Activated CD8-positive, alpha-beta T cell treated with anti-CD3 and anti-CD28 coated beads, Interleukin-2, amount 10 ng/mL, durations not matched to agents 7 days and 5 days (primary cell): ENCODE measurements at places on chromosomes 1 and 21. TPM values are rescaled to one million over a fixed set of nuclear protein-coding genes. Genes with fewer than 3 reads are reported as not detected.
A peak's percentile ranks its signal among the peaks of the same experiment; 100 is the strongest.

DNA sequence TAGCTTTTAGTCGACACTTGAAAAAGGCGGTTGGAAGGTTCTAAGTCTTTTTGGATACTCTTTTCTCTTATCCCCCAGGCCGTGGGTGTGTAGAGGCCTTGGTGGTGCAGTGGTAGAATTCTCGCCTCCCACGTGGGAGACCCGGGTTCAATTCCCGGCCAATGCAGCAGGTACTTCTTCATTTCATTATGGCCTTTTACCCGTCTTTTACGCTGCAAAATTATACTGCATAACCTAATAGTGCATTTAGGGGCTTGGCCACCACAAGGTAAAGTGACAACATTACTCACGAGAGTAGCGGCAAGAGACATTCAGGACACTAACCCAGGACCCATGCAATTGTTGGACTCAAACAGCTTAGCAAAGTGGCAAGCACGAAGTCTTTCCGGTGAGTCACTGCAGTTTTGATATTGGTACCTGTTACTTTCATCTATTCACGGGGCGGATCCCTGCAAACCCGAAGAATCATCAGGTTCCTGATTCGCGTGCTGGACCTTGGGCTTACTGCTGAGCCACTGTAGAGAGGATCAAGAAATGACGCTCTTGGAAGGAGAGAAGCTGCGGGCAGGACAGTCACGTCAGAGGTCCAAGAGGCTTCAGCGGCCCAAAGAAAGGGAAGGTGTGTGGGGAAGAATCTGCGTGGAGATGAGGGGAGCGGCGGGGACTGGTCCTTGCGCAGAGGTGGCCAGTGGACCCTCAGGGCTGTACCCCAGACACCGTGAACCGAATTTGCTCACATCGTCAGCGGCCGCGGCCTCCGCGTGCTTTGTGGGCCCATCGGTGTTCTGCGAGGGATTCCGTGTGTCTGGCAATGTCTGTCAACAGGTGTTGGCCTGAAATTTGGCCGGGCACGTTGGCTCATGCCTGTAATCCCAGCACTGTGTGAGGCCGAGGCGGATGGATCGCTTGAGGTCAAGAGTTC, 12.9 kb upstream of the RNU1-4 start:
- peak; percentile 45 for DNase-seq

The FAM151A gene
- not detected for total RNA-seq

GRCh38 chr1:234725177-234726132, 115.5 kb upstream of the IRF2BP2 start:
- DNase-seq, result peak; percentile 79

GRCh38 chr1:53286955-53287354, 40.9 kb downstream of the LRP8 start:
- DNase-seq, result no peak

GRCh38 chr1:193726722-193727121, 540.3 kb upstream of the B3GALT2 start:
- DNase-seq, result no peak

DNA sequence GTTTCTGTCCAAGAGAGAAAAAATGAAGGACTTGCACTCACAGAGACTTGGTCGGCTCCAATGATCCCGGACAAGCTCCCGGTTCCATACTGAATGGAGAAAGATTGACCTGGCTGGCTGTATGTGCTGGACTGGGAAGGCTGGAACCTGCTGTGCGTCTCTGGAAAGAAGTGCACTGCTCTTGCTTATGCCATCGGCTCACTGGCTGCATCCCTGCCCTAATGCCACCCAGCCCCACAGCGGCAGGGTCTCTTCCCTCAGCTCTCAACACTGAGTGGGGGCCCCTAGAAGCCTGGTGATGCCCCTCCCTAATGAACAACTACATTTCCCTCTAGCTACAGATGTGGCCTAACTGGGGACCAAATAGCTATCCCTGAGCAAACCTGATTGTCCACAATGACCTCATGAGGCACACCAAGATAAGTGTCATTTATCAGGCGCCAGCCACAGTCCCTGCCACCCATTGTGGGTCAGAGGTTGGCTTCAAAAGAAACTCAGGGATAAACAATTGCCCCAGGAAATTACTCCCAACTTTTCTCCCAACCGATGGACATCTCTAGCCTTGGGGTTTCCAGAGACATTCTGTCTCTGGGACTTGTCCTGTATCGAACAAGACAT, 2.6 kb downstream of the CTSE start:
- no peak for DNase-seq

- no peak for DNase-seq
These were observed 19.8 kb downstream of the ATP6V1G3 start for GRCh38 chr1:198520524-198521254.

DNA sequence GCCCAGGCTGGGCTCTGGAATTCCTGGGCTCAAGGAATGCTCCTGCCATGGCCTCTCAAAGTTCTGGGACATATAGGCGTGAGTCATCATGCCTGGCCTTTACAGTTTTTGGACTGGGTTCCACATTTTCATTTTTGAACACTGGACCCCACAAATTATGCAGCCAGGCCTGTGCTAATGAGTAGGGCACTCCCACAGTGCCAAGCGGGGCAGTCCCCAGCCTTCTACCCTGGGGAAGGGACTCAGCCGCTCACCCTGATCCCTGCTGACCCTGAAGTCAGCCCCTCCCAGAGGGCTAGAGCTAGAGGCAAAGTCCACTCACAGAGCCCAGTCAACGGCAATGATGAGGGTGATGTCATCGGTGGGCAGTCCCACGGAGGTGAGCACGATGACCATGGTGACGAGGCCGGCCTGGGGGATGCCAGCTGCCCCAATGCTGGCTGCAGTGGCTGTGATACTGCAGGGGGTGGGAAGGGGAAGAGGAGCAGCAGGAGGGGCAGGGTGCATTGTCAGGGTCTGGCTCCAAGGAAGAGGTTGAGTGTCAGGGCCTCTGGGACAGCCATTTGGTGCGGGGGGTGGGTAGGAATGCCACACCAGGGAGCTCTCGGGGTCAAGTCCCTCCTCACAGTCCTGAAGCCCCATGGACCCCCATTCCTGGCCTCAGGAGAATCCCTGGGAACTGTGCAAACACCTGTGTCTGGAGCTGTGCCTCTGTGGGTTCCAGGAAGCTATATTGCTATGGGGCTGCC, 27.6 kb downstream of the PODN start:
- no peak for DNase-seq

The PDC gene
- total RNA-seq, result not detected

DNA sequence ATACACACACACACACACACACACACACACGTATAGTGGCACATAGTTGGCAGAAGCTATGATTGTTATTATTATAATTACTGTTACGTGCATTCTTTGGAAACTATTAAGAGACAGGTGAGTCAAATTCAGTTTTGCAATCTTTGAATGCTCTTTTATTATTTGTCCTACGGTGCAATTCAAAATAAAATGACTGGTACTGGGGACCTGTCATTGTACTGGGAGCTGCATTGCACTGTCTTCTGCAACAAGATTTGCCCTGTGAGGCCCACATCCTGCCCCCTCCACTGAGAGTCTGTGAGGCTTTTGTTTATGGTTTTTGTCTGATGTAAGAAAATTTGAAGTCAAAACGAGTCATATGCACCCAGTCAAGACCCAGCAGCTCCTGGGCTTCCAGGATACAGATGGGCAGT, 1.9 kb downstream of the LY9 start:
- peak; percentile 84 for DNase-seq

- no peak for DNase-seq
These were observed 132.4 kb downstream of the PROX1 start for GRCh38 chr1:214120191-214120590.

DNA sequence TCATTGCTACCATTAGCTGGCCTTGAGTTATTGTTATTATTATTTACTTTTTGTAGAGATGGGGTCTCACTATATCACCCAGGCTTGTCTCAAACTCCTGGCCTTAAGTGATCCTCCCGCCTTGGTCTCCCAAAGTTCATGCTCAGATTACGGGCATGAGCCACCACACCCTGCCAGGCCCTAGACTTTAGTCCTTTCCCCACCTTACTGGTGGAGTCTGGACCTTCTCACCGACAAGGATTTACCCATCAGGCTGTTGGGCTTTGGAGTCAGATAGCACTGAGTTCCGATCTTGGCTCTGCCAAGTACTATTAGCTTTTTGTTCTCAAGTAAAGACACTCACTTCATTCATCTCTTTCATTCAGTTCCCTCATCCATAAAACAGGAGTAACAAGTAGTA, 17.2 kb downstream of the CNR2 start:
- no peak for DNase-seq

DNA sequence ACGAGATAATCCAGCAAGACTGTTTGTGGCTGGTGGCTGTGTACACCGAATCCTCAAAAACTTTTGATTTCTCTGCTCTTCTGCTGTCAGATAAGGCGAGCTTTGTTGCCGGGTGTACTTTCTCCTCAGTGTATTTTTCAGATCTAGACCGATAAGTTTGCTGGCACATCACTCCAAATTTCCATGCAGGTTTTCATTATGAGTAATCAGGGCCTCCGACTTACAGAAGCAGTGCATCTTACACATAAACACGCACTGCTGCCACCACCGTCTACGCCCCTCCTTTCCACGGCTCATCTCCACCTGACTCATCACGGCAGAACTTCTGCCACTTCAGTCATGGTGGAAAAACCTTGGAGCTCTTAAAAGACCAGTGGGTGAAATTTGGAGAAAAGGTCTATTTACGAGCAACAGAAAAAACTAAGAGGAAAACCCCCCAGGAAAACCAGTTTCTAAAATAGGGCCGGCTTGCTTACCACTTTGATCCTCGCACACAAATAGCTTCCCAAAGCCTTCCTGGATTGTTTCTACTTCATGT, 7.7 kb downstream of the ZBTB21 start:
- peak; percentile 60 for DNase-seq

The PPM1J gene
- total RNA-seq, result not detected

GRCh38 chr1:60922304-60922703, 160.1 kb upstream of the NFIA start:
- no peak for DNase-seq

The OR4F29 gene
- total RNA-seq, result not detected

The WLS gene
- not detected for total RNA-seq

GRCh38 chr1:208231881-208232661, 12.1 kb downstream of the PLXNA2 start:
- DNase-seq, result no peak

DNA sequence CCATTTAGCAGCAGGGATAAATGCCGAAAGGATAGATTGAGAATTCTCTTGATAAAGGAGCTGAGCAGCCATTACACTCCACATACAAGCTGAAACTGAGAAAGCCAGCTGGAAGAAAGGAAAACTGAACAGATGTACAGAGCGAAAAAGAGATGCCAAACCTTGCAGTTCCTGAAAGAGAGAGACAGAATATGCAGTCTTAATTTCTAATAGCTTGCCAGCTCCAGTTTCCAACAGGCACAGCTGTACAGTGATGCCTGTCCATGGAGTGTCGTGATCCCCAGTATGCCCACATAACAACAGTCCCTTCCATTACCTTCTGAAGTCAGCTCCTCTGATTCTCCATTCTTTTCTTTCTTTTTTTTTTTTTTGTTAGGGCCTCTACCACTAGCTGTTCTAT, 22.7 kb downstream of the ABL2 start:
- DNase-seq, result no peak

The HES5 gene
- not detected for total RNA-seq

The CAMK1G gene
- total RNA-seq, result not detected

GRCh38 chr1:218383681-218384080, 38.5 kb downstream of the TGFB2 start:
- no peak for DNase-seq

The LIN28A gene
- total RNA-seq, result not detected

- peak; percentile 91 for DNase-seq
These were observed 41.4 kb upstream of the LRRC8B start for GRCh38 chr1:89483010-89483756.

The TMPRSS3 gene
- 10.1 TPM for total RNA-seq

The MAGOH gene
- 83.1 TPM for total RNA-seq

The DTL gene
- total RNA-seq, result 74.1 TPM

DNA sequence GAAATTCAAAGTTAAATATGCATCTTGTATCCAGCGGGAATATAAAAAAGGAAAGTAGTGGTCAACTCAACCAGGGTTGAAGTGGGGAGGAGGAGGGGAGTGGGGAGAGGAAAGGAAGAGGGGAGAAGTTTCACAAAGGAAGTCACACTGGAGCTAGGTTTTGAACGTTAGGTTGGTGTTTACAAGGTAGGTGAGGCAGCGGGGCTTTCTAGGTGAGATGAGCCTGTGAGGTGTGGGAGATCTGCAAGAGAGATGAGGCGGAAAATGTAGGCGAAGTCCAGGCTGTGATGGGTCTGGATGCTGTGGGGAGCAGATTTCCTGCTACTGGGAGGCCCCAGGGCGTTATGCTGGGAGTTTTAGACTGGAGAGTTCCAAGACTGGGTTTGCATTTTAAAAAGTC, 36.1 kb upstream of the IL20 start:
- peak; percentile 44 for DNase-seq

- DNase-seq, result no peak
These were observed 3.6 kb downstream of the GPR157 start for GRCh38 chr1:9125325-9125724.

The TIE1 gene
- total RNA-seq, result 1.3 TPM

GRCh38 chr21:34834852-34835501, 166.2 kb downstream of the CLIC6 start:
- peak; percentile 28 for DNase-seq

The LCE1C gene
- total RNA-seq, result not detected

DNA sequence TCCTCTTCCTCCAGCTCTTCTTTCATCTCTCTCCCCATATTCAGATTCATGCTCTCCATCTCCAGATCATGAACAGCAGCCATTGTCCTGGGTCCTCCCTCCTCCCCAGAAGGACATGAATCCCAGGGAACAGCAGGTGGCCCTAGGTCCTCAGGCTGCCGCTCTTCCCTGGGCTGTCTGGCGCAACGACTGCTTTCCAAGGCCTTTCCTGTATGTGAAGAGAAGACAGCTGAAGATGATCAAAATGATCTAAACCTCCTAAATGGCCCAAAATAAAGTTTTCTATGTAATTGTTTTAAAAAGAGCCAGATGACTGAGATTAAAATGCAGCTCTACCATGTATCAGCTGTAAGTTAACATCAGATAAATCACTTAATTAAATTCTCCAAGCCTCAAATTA, 22.5 kb downstream of the RHBDL2 start:
- no peak for DNase-seq

The CROCC gene
- total RNA-seq, result 33.1 TPM

The TEKT2 gene
- total RNA-seq, result not detected

DNA sequence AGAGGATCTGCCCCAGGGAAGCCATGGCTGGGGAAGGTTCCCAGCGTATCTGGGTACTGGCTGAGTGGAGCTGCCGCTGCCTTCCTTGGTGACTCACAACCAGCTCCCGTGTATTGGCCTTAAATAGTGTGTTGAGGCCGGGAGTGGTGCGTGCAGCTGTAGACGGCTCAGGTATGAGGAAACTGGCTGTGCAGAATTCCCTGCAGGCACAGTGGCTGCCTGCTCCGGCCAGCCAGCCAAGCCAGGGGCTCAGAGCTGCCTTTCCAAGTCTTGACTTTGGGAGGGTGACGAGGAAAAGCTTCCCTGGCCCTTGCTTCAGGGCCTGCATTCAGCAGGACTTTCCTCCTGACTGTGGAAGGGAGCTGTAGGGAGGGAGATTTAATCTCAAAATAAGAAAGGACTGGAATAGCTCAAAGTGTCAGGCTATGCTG, at the start of gene VTCN1:
VTCN1 (minus strand) TSS at position 97 of the 431 bp plus-strand sequence; CDS start at position 25, 72 bp downstream.
- no peak for DNase-seq

GRCh38 chr1:155794605-155795245, 62.3 kb downstream of the GON4L start:
- no peak for DNase-seq

GRCh38 chr1:18557621-18558465, 72.8 kb upstream of the PAX7 start:
- DNase-seq, result peak; percentile 22
